ENCODE measurements at places on chromosomes 7 and 10.

- DNase-seq = no peak
Observed at GRCh38 chr10:129219364-129219763, 247.7 kb upstream of the MGMT start.

- no peak for DNase-seq
Observed at GRCh38 chr10:99905971-99906370, 103.8 kb downstream of the DNMBP start.

- DNase-seq = no peak
Observed at GRCh38 chr7:132436121-132436520, 140.1 kb downstream of the PLXNA4 start.

DNA sequence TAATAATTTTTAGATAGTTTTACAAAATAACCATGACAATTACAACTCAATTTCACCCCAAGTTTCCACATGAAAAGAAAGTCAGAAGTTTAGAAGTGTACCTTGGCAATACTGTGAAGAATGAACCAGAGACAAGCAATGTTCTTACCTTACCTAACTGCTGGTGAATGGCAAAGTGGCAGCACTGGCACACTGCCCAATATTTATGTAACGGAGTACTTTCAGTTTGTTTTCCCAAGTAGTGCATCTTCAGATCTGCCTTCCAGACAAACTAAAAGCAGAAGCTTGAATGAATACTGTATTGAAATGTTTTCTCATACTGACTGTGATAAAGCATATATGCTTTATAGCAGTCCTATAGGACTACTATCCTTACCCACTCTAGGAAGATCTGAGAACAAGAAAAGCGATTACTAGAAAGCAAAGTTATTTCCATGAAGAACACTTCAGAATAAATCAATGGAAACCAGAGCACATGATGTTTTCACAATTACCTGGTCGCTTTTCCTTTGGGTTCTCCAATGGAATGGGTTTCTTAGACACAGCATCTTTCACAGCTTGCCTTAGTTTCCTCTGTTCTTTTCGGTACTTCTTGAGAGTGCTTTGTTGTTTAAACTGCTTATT is 1.5 kb downstream of the NOC3L start:
- peak; percentile 43 for DNase-seq

DNA sequence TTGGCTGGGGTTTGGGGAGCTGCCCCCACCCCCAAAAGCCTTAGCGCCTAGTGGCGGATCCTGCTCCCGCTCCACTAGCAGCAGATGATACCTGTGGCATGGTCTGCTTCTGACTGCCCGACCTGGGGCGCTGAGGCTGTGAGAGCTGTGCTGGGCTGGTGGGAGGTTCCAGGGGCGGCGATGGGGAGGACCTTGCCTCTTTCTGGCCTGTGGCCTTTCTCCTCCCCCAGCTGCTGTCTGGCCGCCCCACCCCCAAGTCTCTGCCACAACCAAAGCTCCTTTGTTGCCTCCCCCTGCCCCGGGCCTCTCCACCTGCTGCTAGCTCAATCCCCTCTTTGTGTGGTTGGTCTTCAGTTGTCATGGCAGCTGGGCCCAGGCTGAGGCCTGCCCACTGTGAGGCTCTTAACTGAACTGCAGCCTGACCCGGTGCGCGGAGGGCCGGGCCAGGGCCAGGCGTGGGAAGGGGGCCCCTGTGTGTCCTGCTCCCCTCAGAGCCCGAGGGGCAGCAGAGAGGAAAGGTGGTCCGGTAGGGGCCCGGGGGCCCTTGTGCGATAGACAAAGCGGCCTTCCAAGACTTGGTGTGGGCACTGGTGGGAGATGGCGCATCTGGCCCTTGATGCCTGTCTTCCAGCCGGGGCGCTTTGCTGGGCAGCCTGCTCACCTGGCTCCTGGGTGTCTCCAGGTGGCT is 4.7 kb downstream of the ZNF775 start:
- DNase-seq = peak; percentile 98

DNA sequence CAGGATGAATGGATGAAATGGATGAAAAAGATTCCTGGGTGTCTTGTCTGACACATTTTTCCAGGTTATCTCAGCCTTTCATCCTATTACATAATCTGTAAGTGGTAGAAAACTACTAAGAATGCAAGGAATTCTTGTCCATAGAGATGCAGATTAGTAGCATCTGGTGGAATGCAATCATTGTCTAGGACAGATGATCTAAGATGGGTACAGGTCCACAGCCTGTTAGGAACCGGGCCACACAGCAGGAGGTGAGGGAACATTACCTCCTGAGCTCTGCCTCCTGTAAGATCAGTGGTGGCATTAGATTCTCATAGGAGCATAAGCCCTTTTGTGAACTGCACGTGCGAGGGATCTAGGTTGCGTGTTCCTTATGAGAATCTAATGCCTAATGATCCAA is 225.0 kb downstream of the CALN1 start:
- DNase-seq = no peak

DNA sequence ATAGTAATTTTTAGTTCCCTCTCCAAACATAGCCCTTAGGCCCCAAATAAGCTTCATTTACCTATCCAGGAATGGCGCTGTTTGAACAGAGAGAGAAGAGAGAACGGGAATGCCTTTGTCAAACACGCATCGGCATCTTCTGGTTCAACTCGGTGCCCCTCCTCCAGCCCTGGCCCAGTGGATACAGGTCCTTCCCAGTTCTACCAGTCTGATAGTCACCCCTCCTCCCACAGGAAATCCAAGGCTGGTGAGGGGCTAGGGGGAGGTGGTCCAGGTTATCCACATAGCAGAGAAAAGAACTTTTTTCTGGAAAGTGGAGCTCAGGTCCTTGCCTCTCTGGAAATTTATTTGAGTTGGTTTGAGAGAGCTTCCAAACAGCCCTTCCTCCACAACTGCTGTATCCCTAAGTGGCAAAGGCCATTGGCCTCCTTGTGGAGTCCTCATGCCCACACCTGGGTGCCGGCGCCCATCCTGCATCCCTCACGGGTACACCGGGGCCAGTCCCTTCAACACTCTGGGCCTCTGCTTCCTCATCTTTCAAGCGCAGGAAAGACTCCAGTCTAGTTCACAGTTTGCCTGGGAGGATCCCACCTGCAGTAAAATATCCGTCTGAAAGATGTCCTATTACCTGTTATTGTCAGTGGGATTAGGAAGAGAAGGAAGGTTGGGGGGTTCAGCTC is 287.4 kb downstream of the CELF2 start:
- no peak for DNase-seq

DNA sequence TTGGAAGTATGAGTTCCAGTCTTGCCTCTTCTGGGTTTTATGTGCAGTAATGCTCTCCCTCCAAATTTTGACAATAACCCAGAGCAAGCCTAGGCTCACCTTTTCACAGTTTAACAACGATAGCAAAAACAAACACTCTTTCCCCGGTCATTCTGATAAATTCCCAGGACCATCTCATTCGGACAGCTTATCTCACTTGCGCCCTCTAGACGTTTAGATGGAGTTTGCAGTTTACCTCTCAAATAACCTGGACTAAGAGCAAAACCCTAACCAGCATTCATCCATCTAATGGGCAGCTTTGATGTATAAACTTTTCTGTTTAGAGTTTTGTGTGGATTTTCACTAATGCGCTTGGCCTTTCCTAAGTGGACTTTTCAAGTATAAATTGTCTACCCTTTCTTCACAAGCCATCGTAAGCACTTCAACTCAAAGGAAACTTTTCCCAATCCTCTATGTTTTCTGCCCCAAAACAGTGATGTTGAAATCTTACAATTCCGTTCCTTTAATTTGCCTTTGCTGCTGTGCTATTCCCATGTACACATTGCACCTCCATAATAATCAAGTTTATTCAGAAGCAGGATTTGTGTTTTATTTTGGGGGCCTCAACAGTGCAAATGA is 114.9 kb downstream of the HDAC9 start:
- DNase-seq = peak; percentile 27

GRCh38 chr10:101934686-101935305 is 91.2 kb upstream of the KCNIP2 start:
- DNase-seq = no peak

DNA sequence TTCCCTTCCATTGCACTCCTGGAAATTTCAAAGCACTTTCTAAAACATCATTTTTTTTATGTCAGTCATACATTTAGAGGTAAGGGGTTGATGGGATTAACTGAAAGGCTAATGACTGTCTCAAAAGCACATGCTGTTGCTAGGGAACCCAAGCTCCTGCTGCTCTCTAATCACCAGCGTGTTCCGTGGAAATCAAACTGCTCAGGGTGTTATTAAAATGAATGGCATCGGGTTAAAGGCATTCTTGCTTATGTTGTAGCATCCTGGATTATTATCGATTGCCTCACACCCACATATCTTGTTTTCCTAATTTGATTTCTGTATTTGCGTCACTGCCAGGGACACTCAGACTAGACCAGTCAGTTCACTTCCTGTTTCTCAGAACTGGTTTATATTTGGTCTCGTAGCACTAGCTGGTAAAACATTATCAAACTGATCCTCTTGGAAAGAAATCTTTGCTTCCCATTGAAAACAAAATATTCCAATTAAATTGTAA is 216.5 kb upstream of the MKLN1 start:
- DNase-seq = no peak

DNA sequence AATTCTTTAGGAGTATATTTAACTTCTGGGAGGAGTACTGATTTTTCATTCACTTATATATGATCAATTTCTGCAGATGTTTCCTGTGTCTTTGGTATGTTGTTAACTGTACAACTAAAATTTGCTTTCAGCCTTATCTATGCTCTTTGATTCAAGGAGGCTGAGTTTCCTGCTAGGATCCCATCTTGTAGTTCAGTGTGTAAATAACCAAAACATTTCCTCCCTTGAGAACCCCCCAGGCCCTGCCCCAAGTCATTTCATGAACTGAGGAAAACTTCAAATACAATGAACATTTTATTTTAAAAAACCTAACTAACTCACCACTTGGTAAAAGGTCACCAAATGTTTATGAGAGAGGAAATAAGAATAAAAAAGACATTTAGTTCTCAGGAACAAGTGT is 55.5 kb downstream of the VWA2 start:
- no peak for DNase-seq

GRCh38 chr10:67861750-67862432 is 22.6 kb upstream of the SIRT1 start:
- no peak for DNase-seq

- DNase-seq = no peak
Observed at GRCh38 chr7:27704422-27705199, 35.4 kb upstream of the TAX1BP1 start.

- DNase-seq = no peak
Observed at GRCh38 chr10:113049881-113050280, 99.8 kb downstream of the TCF7L2 start.

DNA sequence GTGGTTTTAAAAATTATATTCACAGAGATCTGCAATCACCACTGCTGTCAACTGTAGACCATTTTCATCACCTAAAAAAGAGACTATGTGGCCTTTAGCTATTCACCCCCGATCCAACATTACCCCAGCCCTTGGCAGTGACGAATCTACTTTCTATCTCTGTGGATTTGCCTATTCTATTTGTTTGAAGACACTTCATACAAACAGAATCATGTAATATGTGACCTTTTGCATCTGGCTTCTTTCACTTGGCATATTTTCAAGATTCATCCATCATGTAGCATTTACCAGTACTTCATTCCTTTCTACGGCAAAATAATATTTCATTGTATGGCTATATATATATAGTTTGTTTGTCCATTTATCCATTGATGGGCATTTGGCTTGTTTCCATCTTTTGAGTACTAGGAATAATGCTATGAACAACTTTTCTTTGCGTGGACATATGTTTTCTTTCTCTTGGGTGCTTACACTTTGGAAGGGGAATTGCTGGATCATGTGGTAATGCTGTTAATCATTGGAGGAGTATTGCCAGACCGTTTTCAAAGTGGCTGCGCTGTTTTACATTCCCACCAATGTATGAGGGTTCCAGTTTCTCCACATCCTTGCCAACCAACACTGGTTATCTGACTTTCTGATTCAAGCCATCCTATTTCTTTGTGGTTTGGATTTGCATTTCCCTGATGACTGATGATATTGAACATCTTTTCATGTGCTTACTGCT is 22.3 kb downstream of the ADAMTS14 start:
- DNase-seq = no peak

GRCh38 chr10:75399461-75400162 is 2.0 kb downstream of the ZNF503 start:
- peak; percentile 36 for DNase-seq

GRCh38 chr7:99855236-99855635 is 21.6 kb downstream of the OR2AE1 start:
- DNase-seq = no peak

DNA sequence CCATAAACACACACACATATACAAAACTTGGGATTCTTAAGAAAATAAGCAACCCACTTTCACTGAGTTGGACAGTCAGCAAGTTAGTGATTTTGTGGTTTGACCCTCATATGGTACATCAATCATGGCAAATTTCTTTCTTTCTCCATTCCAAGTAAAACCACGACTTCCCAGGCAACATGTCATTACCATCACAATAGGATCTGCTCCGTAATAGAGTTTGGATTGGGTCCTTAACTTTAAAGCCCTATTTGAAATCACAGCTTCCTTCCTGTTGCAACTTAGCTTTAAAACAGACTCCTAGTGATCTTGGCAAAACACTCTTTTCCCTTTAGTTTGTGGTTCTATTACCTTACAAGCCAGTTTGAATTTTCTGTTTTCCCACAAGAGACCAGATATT is 483.6 kb downstream of the INHBA start:
- DNase-seq = no peak

DNA sequence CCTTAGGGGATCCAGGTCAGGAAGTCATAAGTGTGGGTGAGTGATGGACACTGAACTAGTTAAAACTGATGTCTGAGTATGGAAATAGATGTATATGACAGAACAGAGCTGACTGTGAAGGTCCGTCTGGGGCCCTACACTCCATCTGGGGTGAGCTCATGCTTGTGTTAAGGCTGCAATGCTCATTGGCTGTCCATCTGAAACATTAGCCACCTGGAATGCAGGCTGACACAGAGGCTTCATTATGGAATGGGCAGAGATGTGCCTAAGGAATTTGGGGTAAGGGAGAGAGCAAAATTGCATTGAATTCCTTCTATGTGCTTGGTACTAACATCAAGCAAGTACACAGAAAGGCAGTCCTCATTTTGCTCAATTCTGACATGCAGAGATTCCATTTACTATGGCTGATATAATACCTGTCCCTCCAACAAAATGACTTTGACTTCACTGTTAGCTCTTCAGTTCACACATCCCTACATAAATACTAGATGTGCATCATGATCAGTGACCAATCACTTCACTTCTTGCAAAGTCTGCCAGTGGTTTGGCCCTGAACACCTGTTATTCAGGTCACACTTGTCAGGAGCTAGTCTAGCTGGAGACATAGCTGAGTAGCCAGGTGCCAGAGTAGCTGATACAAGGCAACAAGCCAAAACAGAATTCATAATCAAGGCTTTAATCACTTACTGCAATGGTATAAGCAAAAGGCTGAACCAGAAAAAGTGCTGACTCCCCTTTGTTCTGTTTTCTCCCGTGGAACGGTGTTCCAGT is 128.9 kb upstream of the VWC2 start:
- no peak for DNase-seq

GRCh38 chr7:22481726-22482125 is 18.3 kb downstream of the STEAP1B start:
- no peak for DNase-seq

- DNase-seq = no peak
Observed at GRCh38 chr7:36918591-36918990, 194.3 kb upstream of the AOAH start.

DNA sequence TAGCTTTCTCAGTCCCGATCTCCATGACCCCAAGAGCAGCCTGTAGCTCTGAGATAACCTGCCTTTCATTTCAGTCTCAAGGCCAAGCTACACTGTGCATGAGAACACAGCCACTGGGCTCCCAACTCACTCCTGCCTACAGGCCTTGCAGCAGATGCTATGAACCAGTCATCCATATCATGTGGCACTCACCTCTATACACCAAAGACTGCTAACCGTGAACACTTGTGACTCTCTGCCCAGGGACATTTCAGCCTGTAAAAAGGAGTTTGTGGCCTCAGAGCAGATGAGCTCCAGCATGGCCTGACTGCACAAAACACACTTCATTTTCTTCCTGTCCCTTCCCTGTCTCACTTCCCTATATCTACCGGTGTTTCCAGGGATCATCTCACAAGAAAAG is 56.9 kb upstream of the NPY start:
- DNase-seq = no peak
